ENCODE measurements at places on chromosomes 13 and 19.

DNA sequence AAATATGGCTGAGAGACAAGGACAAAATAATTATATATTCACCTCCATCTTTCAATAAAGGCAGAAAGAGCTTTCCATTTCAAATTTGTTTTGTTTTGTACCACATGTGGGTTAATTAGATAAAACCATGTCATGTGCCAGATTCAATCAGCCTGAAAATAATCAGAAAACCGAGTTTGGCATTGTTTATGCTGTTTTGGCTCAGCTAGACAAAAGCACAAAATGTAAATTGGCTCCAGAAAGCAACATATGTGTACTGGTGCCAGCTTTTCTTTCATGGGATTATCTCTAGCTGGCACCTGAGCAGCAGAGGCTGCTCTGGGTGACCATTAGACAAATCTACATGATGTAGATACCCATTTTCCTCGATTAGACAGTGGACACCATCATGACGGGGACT is 9.2 kb upstream of the DNAJC15 start:
- DNase-seq, result no peak

GRCh38 chr13:59542303-59542702 is 621.4 kb downstream of the DIAPH3 start:
- DNase-seq, result no peak

GRCh38 chr19:246551-246950 is 44.7 kb downstream of the PLPP2 start:
- DNase-seq, result no peak

DNA sequence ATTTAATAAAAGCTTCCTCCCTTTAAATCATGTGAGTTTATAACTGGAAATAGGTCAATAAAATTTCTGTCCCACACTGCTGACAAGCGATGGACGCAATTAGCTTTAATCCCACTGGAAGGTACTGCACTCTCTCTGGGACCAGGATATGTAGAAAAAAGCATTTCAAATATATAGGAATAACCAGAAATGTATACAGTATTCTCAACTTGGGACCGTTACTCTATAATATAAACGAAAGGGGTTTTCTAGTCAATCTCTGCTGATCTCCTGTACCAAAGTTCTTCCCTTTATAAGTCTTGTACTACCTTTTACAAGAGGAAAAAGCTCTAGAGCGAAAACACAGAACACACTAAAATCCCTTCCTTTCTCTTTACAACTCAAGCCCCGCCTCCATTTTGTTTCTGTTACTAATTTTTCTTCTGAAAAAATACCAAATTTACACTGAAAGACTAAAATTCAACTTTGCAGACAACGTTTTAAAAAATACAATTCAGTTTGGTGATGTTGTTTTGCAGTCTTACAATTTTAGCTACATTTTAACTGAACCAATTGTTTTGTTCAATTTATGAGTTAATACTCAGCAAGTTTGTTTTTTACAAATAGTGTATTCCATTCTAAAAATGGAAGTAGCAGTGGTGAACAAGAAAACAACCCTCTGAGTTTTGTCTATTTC is 1.7 kb upstream of the USPL1 start:
- no peak for DNase-seq

GRCh38 chr13:100208626-100209025 is 119.7 kb downstream of the PCCA start:
- DNase-seq, result no peak

- no peak for DNase-seq
Measured at GRCh38 chr19:43738780-43739211, 16.0 kb downstream of the SMG9 start.

DNA sequence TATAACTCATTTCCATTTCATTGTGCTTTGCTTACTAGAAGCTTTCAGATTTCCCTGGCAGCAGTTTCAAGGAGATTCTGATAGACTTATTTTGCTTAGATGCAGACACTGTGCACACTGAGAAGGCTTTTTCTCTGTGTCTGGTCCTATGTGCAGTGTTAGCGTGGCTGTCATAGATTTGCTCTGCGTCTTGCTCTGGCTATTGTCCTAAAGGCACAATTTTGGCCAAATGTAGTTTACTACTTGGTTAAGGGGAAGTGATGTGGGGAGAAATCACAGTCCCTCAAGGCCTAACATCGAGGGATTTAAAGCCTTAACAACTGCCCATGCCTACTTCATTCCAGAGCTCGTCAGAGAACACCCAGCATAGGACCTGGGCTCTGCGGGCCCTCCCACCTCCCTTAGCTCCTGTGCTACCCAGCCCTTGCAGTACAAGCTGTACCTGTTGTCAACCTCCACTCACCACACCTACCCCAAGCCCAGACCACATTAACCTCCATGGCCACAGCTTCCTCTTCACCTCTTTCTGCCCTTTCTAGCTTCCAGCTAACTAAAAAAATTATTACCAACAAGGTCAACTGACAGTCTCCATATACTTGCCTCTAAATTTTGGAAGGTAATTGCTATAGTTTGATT is 38.9 kb upstream of the KATNAL1 start:
- peak; percentile 22 for DNase-seq

- DNase-seq, result no peak
Measured at GRCh38 chr19:2478278-2478755, 2.4 kb downstream of the GADD45B start.

- no peak for DNase-seq
Measured at GRCh38 chr13:60575142-60575541, 178.1 kb downstream of the TDRD3 start.

DNA sequence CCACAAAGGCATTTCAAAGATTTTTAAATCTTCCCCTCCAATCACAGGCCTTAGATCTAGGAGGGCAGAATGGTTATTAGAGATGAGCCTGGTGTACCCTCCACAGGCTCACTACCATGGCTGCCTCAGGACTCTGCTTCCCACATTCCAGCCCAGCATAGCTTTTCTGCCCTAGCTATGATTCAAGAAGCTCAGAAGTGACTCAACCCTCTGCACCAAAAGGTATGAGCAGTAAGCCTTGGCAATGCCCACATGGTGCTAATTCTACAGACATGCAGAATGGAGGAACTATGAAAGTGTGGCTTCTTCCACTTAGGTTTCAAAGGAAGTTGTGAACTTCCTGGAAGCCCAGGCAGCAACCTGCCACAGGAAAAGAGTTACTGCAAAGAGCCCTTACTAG is 786.2 kb downstream of the SLITRK6 start:
- no peak for DNase-seq

GRCh38 chr13:96621634-96622183 is 372.6 kb downstream of the OXGR1 start:
- DNase-seq, result no peak

- DNase-seq, result no peak
Measured at GRCh38 chr13:58254943-58255342, 623.4 kb downstream of the PCDH17 start.

DNA sequence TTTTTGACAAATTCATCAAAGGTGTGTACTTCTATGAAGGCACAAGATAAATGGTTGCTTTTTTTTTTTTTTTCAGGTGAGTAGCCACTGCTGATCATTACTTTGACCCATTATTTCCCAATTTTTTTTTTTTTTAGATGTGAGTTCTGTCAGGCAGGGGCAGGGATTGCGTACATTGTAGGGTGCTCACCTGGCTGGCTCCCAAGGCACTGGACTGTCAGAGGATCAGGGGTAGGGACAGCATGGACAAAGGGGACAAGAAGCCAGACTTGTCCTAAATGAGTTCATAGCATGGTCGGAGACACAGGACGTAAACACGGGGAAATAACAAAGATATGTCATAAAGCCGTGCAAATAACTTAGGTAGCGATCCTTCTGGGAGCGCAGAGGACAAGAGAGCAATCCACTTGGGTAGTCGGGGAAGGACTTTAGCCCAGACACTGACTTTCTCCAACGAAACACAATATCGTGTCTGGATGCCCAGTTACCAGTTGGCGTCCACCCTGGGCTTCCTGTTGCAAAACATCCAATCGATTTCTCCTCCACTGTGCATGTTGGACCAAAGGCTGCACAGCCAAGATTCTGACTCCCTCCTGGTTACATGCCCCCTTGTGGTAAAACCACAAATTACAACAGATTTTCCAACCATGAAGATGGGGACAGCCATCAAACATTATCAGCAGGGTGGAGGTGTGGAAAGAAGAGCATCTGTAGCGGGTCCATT is 27.5 kb upstream of the KATNAL1 start:
- no peak for DNase-seq

DNA sequence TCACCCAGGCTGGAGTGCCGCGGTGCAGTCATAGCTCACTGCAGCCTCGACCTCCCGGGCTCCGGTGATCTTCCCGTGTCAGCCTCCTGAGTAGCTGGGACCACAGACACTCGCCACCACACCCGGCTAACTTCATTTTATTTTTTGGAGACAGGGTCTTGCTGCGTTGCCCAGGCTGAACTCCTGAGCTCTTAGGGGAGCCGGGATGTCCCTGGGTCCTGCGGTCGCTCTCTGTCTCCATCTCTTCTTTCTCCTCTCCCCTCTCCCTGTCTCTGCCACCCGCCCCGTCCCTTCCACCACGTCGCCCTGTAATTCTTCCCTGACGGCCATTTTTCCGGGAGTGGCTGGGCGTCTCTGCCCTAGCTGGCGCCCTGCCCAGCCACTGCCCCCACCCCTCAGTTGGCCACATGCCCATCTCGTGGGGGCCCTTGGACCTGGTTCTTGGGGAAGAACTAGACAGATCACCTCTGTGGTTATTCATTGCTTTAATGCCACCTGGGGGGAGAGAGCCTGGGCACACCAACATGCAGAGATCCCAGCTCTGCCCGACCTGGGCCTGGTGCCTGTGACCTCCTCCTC is 18.9 kb downstream of the ARID3A start:
- no peak for DNase-seq

GRCh38 chr19:6739390-6739882 is at the start of gene TRIP10:
Gene TRIP10, plus strand, starts transcription at chr19:6739680. Its CDS starts 82 bp downstream, at chr19:6739762.
- peak; percentile 60 for DNase-seq

GRCh38 chr19:46173886-46174480 is 25.9 kb downstream of the IGFL2 start:
- no peak for DNase-seq

DNA sequence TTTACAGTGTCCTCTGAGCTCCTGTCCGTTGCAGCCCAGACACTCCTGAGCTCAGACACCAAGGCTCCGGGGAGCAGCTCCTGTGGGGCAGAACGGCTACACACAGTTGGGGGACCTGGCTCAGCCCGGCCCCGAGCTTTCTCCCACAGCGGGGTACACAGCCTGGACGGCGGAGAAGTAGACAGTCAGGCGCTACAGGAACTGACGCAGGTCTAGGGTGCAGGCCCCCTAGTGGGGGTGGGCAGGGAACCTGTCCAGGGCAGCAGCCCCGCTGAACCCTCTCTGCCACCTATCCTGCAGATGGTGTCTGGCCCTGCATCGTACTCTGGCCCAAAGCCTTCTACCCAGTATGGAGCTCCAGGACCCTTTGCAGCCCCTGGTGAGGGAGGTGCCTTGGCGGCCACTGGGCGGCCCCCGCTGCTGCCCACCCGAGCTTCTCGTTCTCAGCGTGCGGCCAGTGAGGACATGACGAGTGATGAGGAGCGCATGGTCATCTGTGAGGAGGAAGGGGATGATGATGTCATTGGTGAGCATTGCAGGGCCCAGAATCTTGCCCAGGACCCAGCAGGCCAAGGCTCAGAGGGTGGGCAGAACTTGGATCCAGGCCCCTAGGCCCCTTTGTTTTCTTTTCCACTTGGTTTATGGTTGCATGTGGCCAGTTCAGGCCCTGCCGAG is 12.9 kb upstream of the PRR19 start:
- no peak for DNase-seq

DNA sequence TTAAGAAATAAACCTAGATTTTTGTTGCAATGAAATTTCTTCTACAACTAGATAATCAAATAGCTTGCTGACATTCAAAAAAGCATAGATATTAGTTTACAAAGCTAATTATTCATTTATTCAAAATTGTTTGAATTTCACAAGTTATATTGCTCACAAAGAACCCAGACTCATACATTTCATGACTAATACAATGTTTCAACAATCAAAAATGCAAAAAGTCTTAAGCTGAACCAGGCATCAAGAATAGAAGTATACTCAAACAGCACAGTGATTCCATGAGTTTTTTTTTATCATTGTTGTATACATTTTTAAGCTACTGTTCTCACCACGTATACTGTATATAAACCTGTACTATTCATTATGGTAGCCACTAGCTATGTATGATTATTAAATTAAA is 51.0 kb downstream of the DIAPH3 start:
- DNase-seq, result no peak

GRCh38 chr19:32404213-32404932 is 1.2 kb upstream of the DPY19L3 start:
- no peak for DNase-seq

DNA sequence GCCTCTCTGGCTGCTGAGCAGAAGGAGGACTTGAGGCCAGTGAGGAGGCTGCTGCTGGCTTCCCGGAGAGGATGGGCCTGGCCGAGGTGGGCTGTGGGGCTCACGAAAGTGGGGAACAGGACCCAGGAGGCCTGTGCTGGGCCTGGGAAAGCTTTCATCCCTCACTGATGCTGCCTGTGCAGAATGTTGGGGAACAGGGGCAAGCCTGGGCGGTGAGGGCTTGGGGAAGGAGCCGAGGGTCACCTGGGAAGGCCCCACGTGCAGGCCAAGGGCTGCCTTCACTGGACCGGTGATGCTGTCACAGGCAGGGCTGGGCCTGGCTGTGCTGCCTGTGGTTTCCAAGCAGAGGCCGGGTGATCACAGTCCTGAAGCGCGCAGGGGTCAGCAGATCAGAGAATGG is 9.4 kb downstream of the AP1M1 start:
- no peak for DNase-seq

GRCh38 chr13:94548382-94548781 is 47.6 kb downstream of the TGDS start:
- no peak for DNase-seq

GRCh38 chr13:28704919-28705318 is 13.9 kb downstream of the SLC46A3 start:
- no peak for DNase-seq

DNA sequence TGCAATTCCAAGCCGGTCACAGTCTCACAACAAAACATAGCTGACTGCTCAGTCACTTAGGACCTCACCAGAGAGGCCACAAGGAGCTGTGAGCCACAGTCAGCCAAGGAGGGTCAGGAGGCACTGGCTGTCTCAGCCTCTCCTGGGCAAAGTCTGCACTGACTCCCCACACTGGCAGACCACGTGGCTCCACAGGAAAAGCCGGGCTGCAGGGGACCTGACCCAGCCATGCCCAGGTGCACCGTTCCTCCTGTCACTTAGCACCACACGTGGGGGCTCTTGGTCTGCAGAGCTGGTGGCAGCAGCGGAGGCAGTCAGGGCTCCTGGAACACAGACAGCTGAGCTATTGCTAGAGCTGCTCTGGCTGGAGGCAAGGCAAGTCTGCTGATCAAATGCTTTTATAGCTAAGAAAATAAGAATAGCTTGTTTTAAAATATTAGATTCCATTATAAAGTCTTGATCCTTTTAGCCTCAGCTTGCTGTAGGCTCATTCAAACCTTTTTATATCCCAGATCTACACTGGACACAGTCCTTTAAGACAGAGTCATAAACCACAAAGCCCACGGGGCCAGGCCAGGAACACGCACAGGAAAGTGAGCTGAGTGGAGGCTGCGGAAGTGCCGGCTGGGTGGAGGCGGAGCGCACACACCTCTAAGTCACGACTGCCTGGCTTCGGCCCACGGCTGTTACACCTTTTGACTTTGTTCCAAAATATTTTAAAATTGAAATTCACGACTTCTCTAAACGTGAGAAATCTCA is 744.1 kb downstream of the UQCRFS1 start:
- no peak for DNase-seq

GRCh38 chr13:94214121-94214520 is 265.4 kb downstream of the DCT start:
- no peak for DNase-seq

GRCh38 chr13:33512880-33513554 is 227.5 kb upstream of the STARD13 start:
- DNase-seq, result no peak

Measured in activated CD8-positive, alpha-beta memory T cell treated with anti-CD3 and anti-CD28 coated beads for 4 hours (primary cell).